ENCODE measurements at places on chromosomes 2 and 18. TPM values are rescaled to one million over a fixed set of nuclear protein-coding genes. Genes with fewer than 3 reads are reported as not detected.

The SCTR gene
- total RNA-seq = 0.56 TPM

GRCh38 chr2:141105763-141106162, 1025.1 kb downstream of the LRP1B start:
- DNase-seq = no peak

The CHRND gene
- total RNA-seq = not detected

DNA sequence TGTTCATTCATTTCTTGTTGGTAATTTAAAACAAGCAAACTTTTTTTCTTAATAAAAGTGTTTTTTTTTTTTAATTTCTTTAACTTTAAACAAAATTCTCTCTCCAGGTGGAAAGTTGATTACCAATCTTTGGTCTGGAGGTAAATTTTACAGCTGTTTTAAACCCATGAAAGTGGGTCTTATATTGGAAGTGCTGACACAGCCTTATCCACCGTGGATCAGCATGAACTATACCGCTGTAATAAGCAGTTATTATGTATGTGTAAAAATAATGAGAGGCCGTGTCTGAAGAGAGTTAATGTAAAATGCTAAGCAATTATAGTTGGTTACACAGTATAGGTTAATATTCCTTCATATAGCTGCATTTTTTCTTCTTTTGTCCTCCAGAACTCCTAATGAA, 378.1 kb upstream of the ATP5MC3 start:
- no peak for DNase-seq

The PMAIP1 gene
- 0.35 TPM for total RNA-seq

GRCh38 chr2:143730155-143730952, 601.1 kb downstream of the ARHGAP15 start:
- no peak for DNase-seq

DNA sequence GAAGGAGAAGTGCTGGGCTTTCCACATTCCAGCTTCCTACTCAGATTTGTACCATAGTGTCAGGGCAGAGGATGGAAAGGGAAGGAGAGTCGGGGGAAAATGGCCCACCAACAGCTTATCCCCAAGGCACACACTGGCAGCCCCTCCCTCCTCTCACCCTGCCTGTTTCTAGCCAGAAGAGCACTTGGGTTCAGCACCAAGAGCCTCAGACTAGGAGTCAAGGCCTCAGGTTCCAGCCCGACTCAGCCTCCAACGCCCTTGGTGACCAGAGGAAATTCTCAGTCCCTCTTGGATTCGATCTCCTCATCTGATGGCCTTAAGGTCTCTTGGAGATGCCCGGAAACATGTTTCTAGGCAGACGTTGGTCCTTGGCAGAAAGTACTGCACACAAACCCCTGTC, 53.9 kb downstream of the TNS1 start:
- DNase-seq = no peak

The NT5DC4 gene
- not detected for total RNA-seq

DNA sequence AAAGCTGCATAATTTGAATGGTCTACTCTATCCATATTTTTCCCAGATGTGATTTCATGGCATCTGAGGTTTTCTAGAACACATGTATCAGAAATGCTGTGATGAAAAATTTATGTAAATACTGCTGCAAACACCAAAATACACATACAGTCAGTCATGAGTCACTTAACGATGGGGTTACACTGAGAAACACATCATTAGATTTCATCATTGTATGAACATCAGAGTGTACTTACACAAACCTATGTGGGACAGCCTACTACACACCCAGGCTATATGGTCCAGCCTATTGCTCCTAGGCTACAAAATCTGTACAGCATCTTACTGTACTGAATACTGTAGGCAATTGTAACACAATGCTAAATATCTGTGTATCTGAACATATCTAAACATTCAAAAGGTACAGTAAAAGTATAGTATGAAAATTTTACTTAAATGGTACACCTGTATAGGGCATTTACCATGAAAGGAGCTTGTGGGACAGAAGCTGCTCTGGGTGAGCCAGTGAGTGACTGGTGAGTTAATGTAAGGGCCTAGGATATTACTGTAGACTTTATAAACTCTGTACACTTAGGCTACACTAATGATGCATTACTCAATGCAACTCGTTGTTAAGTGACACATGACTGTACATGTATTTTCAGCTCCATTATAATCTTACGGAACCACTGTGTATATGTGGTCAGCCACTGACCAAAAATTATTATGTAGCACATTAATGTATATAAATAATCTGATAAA, 33.5 kb downstream of the PNO1 start:
- DNase-seq = no peak

The SOWAHC gene
- total RNA-seq = 3.6 TPM

DNA sequence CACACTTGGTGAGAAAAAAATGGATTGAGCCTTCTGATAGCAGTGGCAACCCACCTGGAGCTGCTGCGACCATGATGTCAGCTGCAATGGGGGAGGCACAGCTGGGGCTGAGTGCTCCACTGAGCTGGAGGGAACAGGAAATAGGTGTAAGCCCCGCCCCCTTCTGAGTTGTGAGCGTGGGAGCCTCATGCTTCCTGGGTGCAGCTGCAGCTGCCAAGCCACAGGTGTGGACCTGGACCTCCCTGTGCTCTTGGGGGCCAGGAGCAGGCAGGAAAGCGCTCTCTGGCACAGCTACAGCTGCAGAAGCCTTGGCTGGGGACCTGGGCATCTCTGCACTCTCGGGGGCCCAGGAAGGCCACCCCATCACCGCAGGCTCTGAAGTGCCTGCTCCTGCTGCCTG, 970.6 kb downstream of the DCDC2C start:
- DNase-seq = no peak

The FN1 gene
- total RNA-seq = 154 TPM

The ARHGAP15 gene
- 1.3 TPM for total RNA-seq

DNA sequence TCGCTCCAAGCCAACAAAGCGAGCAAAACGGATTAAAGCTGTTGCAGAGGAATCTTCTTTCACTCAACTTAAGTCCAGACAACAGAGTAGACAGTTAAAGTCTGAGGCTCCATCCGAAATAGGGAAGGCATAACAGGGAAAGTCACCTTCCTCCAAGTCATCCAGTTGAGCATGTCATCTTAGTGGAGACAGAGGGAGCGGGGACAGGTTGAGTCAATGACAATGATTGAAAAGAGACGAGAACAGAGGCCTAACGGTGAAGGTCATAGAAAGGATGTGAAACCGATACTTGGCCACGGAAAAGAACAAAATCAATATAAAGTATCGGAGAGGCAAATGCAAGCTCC, 455 bp downstream of the C18orf32 start:
- DNase-seq = no peak

DNA sequence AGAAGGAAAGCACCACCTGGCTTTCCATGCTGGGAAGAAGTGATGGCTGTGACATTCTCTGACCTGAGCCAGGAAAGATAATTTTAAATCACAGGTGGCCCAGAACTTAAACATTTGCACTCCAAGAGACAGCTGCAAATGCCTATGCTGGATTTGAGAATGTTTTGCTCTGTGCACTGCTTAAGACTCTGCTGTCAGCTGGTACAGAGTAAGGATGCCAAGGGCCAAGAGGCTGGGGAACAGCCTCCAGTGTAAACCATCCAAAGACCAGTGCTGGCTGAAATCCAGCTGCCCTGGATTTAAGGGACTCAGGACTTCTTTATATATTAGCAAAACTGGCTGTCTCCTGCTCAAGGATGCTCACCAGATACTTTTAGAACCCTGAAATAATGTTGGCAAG, 3.9 kb downstream of the HOXD8 start:
- no peak for DNase-seq

- DNase-seq = no peak
Observed at GRCh38 chr2:1941556-1941955, 197.2 kb upstream of the PXDN start.

- DNase-seq = no peak
Observed at GRCh38 chr2:219400562-219400961, 12.8 kb upstream of the DNPEP start.

The DNAH7 gene
- total RNA-seq = 0.44 TPM

The KCNE4 gene
- total RNA-seq = 1.0 TPM

DNA sequence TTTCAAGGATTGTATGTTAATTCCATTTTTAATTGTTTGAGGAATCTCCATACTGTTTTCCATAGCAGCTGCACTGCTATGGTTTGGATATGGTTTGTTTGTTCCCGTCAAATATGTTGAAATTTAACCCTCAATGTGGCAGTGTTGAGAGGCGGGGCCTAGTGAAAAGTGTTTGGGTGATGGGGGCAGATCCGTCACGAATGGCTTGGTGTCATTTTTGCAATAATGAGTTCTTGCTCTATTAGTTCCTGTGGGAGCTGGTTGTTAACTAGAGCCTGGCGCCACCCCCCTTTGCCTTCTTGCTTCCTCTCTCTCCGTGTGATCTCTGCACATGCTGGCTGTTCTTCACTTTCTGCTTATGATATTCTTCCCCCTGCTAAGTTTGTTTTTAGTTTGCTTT, 71.4 kb upstream of the LDLRAD4 start:
- no peak for DNase-seq

GRCh38 chr2:111679202-111679601, 204.8 kb downstream of the ANAPC1 start:
- DNase-seq = no peak

GRCh38 chr2:66170744-66171330, 264.1 kb upstream of the MEIS1 start:
- no peak for DNase-seq

The XPO1 gene
- 62.6 TPM for total RNA-seq

The SERPINB7 gene
- not detected for total RNA-seq

The CCDC85A gene
- 3.7 TPM for total RNA-seq

GRCh38 chr2:184927040-184927439, 328.7 kb downstream of the ZNF804A start:
- no peak for DNase-seq

DNA sequence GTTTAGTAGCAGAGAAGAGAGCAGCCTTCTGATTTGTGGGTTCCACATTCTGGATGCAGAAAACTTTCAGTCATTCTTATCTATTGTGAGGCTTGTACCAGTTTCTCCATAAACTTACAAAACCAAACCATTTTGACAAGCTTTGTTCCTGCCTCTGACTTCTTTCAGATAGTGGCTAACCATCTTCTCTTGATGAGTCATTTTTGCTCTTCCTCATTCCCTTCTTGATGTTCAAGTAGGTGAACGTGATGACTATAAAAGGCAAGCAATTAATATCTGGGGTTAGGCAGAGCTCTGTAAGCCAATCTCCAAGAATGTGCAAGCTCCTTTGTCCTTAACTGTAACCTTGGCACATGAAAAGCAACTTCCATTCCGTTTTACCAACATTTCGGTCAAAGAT, 2083.1 kb upstream of the PIK3C3 start:
- DNase-seq = no peak

- DNase-seq = no peak
Observed at GRCh38 chr2:60445684-60446179, 107.7 kb downstream of the BCL11A start.

DNA sequence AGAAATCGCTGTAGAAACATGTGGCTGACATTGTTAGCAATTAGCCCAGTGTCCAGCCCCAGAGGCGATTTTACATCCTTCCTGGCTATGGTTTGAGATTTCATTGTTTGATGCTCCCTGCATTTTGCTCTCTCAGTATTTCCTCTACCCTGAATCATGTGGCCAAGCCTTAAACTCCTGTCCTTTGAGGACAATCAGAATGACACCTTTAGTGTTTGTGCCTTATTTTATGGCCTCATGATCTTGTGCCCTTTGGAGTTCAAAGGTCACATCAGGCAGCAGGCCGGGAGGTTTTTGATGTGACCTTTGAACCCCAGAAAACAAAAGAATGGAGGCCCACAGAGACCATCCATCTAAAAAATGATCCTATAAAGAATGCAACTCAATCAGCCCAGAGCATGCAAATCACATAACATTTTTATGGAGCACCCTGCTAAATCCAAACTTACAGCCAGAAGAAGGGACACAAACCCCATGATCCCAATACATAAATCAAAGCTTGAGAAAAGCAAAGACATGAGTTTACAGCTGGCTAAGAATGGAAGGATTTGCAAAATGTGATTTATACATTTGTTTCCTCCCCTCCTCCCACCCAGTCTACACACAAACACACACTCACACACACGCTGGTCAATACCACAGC, 52.5 kb downstream of the FECH start:
- no peak for DNase-seq

GRCh38 chr18:47893939-47894699, 36.3 kb downstream of the SMAD2 start:
- DNase-seq = no peak

DNA sequence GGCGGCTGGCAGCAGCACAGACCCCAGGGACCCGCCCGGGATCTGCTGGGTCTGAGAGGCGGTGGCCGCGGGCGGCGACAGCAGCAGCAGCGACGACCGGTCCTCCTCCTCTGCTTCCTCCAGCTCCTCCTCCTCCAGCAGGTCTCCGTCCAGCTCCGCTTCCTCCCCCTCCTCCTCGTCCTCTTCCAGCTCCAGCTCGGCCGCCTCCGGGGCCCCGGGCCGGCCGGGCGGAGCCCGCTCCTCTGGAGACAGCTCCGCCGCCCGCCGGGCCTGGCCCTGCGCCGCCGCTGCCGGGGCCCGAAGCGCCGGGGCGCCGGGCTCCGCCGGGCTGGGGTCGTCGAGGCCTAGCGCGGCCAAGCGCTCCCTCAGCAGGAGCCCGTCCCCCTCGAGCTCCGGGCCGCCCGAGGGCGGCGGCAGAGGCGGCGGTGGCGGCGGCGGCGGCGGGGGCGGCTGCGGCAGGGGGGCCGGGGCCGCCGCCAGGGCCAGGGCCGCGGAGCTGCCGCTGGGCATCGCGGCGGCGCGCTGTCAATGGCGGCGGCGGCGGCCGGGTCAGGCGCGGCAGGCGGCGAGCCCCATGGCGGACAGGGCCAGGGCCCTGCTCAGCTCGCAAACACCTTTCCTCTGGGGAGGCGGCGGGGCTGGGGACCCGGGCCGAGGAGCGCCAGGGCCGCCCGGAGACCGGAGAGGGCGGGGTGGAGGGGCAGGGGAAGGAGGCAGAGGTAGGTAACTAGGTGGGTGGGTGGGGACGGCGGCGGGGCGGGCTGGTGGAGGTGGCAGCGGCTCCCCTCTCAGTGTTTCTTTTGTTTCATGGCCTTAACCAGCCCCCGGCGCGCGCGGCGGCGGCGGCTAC, 445 bp downstream of the MEX3C start:
- DNase-seq = peak; percentile 72

The PREB gene
- 41.6 TPM for total RNA-seq

GRCh38 chr2:121071034-121071504, 213.9 kb downstream of the TFCP2L1 start:
- peak; percentile 74 for DNase-seq

DNA sequence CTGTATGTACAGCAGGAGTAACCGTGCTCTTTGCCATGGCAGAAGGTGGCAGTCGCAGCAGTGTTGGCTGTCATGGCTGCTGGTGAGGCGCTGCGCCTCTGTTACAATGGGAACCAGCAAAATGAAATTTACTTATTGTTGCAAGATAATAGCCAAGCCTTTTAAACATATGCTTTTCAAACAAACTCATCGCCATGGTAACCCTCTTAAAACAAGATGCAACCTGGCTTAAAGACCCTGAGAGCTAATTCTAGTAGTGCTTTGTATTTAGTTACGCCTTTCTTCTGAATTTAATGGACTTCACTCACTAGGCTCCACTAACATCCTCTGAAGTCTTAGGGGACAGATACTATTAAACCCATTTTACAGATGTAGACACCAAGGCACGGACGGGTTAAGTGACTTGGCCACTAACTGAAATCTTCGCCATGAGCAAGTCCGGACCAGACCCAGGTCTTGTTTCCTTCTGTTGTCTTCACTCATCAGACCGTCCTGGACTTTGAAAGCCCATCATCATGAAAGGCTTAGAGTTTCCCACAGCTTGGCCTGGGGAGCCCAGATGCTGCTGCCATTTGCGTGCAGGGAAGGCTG, 111.6 kb upstream of the ODC1 start:
- no peak for DNase-seq

The SLC66A3 gene
- 4.9 TPM for total RNA-seq

Measured in heart right ventricle (tissue), 16 donors.